ENCODE measurements at places on chromosomes 4 and X.

DNA sequence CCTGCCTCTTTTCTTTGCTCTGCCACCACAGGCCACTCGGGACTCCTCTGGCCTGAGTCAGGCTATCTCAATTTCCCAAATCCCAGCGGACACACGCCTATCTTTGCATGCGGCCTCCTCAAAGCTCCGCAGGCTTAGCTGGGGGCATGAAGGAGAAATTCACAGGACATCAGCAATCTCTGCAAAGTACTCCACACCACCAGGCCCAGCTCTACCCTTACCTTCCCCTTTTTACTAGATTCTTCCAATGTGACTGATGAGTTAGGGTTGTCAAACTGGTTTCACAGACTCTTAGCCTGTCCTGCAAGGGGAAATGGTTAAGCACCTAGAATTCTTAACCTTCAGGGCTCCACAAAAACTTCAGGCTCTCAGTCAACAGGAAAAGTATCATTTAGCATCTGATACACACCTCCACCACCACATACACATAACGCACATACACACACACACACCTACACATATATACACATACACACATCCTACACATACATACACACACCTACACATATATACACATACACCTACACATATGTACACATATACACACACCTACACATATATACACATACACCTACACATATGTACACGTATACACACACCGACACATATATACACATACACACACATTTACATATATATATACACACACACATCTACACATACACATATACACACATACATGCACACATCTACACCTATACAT, 349.1 kb downstream of the ANK2 start:
- DNase-seq = no peak

DNA sequence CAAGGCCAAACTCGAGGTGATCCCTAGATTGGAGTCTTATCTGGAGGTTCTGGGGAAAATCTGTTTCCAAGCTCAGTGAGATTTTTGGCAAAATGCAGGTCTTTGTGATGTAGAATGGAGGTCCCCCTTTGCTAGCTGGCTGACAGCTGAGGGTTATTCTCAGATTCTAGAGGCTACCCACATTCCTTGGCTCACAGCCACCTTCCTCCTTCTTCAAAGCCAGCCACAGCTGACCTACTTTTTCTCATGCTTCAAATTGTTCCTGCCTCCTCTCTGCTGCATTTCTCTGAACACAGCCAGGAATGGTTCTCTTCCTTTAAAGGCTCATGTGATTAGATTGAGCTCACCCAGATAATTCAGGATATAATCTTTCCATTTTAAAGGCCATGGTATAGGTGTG, 86.9 kb downstream of the VCX3A start:
- no peak for DNase-seq

DNA sequence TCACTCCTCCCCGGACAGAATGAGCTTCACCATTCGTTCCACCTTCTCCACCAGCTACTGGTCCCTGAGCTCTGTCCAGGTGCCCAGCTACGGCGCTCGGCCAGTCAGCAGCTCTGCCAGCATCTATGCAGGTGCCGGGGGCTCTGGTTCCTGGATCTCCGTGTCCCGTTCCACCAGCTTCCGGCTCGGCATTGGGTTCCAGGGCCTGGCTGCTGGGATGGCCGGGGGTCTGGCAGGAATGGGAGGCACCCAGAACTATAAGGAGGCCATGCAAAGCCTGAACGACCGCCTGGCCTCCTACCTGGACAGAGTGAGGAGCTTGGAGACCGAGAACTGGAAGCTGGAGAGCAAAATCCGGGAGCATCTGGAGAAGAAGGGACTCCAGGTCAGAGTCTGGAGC, 36.4 kb upstream of the N4BP2 start:
- no peak for DNase-seq

DNA sequence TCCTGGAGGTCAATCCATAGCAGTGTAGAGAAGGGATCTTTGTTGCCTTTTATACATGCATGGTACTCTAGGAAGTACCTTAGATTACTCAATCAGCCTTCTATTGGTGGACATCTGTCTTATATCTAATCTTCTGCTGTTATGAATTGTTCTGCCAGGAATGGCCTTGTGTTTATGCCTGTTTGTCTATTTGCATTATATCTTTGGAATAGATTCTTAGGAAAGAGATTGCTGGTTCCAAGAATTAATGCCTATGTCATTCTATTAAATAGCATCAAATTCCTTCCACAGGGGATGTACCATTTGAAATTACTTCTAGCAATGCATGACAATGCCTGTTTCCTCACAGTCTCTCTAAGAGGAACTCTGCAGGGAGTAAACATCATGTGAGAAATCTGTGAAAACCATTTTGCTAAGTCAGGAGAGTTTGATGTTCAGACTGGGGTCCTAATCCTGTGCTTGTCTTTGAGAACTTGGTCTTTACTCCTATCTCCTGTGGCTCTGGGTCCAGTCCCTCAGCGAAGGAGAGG, 42.5 kb downstream of the BEX3 start:
- no peak for DNase-seq

DNA sequence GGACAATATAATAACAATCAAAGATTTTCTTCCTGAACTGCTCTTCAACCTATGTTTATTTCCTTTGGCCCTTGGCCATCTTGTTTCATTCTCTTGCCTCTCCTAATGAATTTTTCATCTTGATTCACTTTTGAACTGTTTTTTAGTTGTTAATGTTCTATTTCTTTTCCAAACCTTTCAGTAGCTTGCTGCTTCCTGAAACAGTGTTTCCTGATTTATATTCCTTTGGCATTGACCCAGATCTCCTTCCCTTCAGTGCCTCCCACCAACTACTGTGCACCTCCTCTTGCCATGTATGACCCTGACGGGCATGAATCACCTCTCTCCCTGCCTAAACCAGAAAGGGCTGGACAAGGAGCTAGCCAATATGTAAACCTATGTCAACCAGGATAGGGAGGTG, 25.6 kb upstream of the SPP1 start:
- no peak for DNase-seq
